ENCODE measurements at places on chromosomes 16 and 17. TPM values are rescaled to one million over a fixed set of nuclear protein-coding genes. Genes with fewer than 3 reads are reported as not detected.

- no peak overlapping the region for H3K27ac ChIP-seq
- H3K27me3 ChIP-seq, result no peaks in the 10 kb centered on the region
- no peaks in the 10 kb centered on the region for H3K4me1 ChIP-seq
- H3K36me3 ChIP-seq, result no peaks in the 10 kb centered on the region
- DNase-seq, result no peak
Measured at GRCh38 chr17:29959658-29960337, 18.4 kb downstream of the EFCAB5 start.

- no peak for DNase-seq
- peaks cover 11% of the 10 kb centered on the region for H3K4me1 ChIP-seq
- H3K36me3 ChIP-seq, result no peaks in the 10 kb centered on the region
- no peak overlapping the region for H3K27ac ChIP-seq
- no peaks in the 10 kb centered on the region for H3K27me3 ChIP-seq
Measured at GRCh38 chr16:85300406-85300968, 188.2 kb upstream of the CIBAR2 start.

- no peak for DNase-seq
- H3K36me3 ChIP-seq, result no peaks in the 10 kb centered on the region
- H3K27ac ChIP-seq, result no peak overlapping the region
- H3K4me3 ChIP-seq, result no peak overlapping the region
- no peaks in the 10 kb centered on the region for H3K27me3 ChIP-seq
- H3K4me1 ChIP-seq, result no peaks in the 10 kb centered on the region
Measured at GRCh38 chr16:10885246-10885645, 8.2 kb downstream of the CIITA start.

DNA sequence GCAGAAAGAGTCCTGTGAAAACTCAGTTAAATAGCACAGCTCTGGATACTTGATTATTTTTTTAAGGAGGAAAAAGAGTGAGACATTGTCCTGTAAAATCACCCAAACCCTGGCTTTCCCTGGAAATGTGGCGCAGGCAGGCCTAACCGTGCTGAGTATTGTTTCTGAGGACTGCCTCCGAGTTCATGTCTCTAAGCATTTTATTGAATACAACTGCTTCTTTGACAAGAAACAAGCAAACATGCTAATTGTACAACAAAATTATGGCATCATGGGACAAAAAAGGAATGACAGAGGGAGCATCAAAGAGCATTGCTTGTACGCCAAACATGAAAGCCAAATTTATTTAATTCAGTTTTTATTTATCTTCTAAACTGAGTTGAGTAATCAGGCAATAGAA, 64.5 kb upstream of the HSBP1 start:
- no peak overlapping the region for H3K27ac ChIP-seq
- no peak for DNase-seq
- no peaks in the 10 kb centered on the region for H3K4me1 ChIP-seq
- H3K4me3 ChIP-seq, result no peak overlapping the region
- no peaks in the 10 kb centered on the region for H3K36me3 ChIP-seq

GRCh38 chr17:50721194-50722010, 2.0 kb downstream of the LUC7L3 start:
- peaks cover 50% of the 10 kb centered on the region for H3K4me1 ChIP-seq
- H3K36me3 ChIP-seq, result no peaks in the 10 kb centered on the region
- H3K27me3 ChIP-seq, result no peaks in the 10 kb centered on the region
- DNase-seq, result no peak
- peak overlapping the region; percentile 99 for H3K27ac ChIP-seq

CRISPLD2 gene
- 16.2 TPM for polyA plus RNA-seq

Measured in heart left ventricle (tissue), 16 donors.